ENCODE measurements at places on chromosomes 3 and 15.

GRCh38 chr3:163601426-163601825 lies 1476.9 kb downstream of the SI start:
- no peak for DNase-seq

DNA sequence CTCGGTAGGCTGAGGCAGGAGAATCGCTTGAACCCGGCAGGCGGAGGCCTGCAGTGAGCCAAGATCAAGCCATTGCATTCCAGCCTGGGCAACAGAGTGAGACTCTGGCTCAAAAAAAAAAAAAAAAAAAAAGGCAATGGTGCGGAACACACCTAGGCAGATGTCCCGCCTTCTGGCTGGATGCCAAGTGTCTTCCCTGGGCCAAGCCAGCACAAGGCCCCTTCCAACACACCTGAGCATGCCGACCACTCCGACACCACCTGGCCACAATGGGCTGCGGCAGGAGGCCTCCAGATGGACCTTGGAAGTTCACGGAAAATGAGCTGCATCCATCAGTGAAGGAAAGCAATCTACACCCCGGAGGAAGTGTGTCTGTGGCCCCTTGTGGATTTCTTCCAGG lies 19.0 kb downstream of the NUP210 start:
- no peak for DNase-seq

GRCh38 chr3:152176998-152177397 lies 91.7 kb upstream of the MBNL1 start:
- DNase-seq, result no peak

DNA sequence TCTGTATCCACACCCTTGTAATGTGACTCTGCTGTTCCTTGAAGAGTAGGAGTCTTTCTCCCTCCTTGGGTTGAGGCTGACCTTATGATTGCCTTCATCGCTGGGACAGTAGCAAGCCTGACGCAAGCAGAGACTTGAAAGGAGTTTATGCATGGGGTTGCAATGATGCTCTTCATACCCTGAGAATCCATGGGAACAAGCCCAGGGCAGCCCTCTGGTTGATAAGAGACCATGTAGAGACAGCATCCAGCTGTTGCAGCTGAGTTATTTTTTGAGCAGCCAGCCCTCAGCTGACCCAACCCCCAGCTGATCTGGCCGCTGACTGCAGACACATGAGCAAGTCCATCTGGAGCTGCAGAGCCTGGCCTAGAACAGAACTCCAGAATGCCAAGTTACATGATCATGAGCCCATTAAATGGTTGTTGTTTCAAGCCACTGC lies 60.6 kb upstream of the ARNT2 start:
- DNase-seq, result peak; percentile 21

DNA sequence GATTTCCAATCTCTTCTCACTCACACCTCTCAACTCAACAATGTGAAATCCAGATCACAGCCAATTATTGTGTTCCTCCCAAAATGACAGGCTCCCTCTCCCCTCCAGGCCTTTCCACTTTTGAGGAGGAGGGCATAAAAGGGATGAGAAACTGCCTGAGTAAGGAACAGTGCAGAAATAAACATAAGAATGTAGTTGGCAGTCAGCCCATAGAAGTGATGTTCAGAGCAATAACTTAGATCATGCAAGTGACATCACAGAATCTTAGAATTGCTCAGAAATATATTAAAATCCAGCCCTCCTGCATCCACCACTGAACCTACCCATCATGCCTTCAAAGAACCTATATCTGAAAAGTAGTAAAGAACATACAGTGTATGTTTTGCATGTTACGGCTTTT lies 299.4 kb upstream of the GADL1 start:
- DNase-seq, result peak; percentile 40

DNA sequence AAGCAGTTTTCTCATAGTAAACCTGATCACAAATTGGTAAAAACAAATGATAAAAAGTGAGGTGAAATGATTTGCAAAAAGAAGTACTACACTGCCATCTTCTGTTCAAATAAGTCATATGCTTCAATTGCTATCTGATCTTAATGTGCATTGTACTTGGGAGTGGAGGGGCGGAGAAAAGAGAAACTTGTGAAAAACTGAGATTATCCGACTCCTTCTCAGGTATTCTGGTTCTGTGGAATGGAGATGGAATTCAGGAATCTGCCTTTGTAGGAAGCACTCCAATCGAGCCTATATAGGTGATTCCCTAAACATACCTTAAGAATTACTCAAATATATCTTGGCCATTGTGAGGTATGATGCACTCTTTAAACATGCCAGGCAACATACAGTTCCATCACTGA lies 180.6 kb downstream of the CHL1 start:
- peak; percentile 10 for DNase-seq

GRCh38 chr3:184691397-184692231 lies 20.2 kb downstream of the MAGEF1 start:
- DNase-seq, result peak; percentile 82

GRCh38 chr15:36977659-36978058 lies 122.7 kb downstream of the MEIS2 start:
- no peak for DNase-seq

DNA sequence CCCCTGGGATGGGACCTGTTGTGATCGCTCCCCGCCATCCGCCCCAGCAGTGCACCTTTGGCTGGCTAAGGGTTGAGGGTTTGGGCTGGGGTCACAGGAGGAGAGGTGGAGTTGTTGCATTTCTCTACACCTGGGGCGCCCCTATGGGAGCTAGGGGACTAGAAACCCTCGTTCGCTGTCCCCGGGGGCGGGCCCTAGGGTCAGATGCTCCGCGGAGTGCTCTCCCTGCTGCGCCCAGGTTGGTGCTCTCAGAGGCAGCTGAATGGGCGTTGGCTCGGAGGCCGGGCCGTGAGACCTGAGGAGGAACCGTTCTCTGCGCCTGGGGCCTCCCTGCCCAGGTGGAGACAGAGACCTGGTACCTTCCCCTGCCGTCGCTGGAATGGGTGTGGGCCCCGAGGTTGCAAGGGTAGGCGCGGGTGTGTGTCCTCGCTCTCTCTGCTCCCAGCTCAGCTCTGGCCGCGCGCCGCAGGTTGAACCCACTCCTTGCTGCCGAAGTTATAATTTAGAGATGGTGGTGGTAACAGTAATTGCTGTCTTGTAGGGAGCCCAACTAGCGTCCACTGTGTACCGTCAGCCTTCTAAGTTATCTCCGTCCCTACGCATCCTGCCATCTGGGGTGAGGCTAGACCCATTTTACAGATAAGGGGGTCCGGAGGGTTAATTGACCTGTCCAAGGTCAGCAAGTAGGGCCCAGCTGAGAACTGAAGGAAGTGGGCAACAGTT lies 965 bp downstream of the FLNB start:
- DNase-seq, result no peak

GRCh38 chr3:148759430-148759829 lies 61.7 kb downstream of the AGTR1 start:
- no peak for DNase-seq

GRCh38 chr3:158420654-158421396 lies 150.2 kb upstream of the MLF1 start:
- DNase-seq, result peak; percentile 44

DNA sequence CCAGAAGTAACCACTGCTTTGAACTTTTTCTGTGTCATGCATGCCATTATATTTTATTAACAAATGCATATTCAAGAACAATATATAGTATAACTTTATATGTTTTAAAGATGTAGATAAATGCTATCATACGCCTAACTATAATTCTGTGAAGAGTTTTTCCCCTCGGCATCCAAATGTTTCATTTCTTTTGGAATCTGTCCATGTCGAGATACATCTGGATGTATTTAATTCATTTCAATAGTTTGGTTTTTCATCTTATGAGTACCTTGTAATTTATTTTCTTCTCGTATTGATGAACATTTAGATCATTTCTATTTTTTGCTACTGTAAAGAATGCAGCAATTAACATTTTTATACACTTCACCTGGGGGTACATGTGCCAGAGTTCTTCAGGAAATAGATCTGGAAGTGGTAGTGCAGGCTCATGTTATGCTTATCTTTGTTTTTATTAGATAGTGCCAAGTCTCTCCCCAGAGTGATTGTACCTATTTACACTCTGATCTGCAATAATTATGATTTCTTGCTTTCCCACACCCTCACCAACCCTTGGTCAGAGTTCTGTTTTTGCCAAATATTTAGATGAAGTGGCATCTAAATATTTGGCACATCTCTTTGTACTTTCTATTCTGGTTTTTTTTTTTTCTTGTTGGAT lies 29.7 kb downstream of the USP13 start:
- no peak for DNase-seq

DNA sequence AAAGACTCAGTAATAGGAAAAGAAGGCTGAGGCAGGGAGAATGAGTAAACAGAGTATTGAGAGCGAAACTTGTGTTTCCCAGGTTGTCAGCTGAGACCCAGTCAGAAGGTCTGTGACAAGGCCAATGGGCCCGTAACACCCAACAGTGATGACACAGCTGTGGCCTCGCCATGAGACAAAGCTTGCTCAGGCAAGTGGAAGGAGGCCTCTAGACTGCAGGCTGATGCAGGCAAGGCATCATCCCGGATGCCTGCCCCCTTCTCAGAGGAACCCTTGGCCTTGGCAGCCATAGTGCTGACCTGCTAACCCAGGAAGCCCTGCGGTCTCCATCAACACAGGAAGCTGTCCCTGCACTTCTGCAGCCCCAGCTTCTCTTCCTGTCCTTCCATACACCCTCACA lies 15.4 kb downstream of the RAB6B start:
- DNase-seq, result no peak

GRCh38 chr3:36964817-36965216 lies 20.0 kb upstream of the TRANK1 start:
- DNase-seq, result no peak

- peak; percentile 50 for DNase-seq
These were observed 19.1 kb upstream of the TM4SF18 start for GRCh38 chr3:149352556-149352955.

DNA sequence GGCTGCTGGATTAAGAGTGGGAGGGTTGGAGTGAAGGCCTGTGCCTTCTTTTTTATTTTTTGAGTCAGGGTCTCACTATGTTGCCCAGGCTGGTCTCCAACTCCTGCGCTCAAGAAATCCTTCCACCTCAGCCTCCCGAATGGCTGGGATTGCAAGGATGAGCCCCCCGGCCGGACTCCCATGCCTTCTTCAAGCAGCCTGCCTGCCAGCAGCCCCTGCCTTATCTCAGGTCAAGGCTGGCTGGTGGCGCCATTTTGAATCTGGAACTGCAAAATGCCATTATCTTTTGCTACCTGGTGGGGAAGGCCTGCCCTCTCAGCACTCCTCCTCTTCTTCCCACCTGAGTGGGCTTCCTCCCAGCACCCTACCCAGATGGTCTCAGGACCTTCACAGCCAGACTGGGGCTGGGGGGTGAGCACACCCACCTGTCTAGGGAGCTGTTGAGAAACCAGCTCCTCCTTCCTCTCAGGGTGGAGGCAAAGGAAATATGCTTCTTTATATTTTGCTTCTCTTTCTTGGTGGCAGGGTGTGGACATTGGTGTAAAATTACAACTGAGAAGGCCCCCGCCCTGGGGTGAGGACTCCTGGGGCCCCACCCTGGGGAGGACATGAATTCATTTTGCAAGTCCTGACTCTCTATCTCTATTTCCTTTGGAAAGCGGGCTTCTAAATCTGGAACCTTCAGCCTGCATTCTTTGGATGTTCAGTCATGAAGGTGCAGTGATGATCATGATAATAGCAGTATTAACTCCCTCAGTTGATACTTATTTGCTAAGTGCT lies 7.7 kb upstream of the FLNB start:
- no peak for DNase-seq

DNA sequence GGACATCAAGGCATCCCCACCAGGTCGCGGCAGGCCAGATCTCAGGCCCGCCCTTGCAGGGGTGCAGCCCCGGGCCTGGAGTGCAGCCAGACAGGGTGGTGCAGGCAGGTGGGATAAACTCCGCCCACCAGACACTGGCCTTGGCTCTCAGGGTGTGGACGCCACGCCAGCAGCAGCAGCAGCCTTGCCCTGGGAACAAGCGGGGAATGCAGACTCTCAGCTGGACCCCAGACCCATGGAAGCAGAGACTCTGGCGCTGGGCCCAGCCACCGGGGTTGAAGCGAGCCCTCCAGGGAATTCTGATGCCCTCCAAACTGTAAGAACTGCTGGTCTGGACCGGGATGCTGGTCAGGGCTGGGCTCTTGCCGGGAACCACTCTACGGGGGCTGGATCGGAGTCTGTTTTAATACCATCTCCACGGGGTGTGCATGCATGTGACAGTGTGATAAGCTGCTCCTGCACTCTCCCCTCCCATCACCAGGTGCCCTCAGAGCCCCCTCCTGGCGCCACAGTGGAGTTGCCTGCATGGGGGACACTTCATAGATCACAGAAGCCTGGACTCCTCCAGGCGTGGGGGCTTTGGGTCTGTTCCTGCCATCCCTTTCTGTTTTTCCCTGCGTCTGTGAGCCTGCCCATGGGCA lies 142.7 kb downstream of the NSMCE3 start:
- DNase-seq, result no peak

GRCh38 chr3:8980756-8981257 lies 17.5 kb upstream of the RAD18 start:
- no peak for DNase-seq

DNA sequence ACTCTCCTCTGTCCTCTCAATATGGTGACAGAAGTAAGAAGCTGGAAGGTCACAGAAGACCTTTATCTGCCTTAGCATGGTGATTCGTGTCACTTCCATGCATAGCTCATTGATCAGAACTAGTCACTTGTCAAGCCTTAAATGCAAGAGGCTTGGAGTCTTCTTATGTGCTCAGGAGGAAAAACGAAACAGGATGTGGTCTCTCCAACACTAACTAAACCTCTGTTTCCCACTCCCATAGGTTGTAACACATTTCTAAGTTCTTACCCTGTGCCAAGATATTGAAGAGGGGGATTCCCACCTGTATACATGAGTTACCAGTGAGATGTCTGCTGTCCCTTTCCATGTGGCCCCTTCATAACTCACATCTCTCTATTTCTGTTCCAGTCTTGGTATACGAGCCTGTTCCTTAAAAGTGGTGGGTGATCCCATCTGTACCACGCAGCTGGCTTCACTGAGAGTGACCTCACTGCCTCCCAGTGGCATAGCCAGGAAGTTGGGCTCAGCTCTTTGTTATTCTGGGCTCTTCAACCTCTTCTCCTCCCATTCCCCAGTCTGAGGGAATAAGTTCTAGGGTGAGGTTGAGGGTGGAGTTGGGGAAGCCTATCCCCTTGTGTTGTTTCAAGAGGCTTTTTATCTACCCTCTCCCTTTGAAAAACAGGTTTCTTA lies 203.2 kb upstream of the PPP2R3A start:
- DNase-seq, result no peak

DNA sequence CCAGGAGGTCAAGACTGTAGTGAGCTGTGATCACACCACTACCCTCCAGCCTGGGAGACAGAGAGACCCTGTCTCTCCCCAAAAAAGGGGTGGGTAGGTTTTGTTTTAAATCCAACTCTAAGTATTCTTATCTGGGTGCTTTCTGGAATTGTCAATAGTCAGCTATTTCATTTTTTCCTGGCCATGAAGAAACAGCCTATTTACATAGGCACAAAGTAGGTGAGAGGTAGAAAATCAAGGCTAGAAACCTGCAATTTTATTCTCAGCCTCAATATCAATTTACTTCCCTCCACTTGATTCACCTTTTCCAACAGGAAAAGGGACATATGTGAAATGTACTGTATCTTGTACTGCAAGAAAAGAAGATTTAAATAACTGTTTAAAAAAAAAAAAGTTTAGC lies 45.9 kb downstream of the CSNK1G1 start:
- no peak for DNase-seq

- DNase-seq, result no peak
These were observed 386.9 kb downstream of the PDCD6IP start for GRCh38 chr3:34185301-34185700.

GRCh38 chr15:61084944-61085367 lies 144.1 kb downstream of the RORA start:
- DNase-seq, result no peak

Measured in fibroblast of skin of abdomen (primary cell).